CD4-positive, alpha-beta T cell treated with Interleukin-15 for 4 hours (primary cell): ENCODE measurements at places on chromosomes 2 and 18.

DNA sequence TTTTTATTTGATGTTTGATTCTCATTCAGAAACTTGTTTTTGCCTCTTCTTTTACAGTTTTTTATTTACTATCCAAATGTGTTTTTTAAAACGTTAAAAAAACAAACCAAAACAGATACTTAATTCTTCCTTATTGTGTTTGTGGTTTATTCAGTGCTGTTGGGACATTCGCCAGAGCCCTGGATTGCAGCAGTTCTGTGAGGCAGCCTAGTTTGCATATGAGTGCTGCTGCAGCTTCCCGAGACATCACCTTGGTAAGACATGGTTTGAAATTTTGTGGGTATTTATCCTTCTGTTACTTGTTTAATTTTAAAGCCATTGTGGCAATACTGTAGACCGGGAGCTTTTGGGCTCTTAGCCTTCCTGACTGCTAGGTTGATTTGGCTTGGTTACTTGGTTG is 91.2 kb downstream of the MTA3 start:
- no peak for DNase-seq

GRCh38 chr18:59691996-59692395 is 5.2 kb downstream of the CCBE1 start:
- DNase-seq = no peak

- no peak for DNase-seq
Measured at GRCh38 chr2:230796280-230796862, 68.4 kb upstream of the ITM2C start.

- no peak for DNase-seq
Measured at GRCh38 chr2:74375838-74376237, 4.3 kb downstream of the DCTN1 start.

- DNase-seq = no peak
Measured at GRCh38 chr2:50719837-50720696, 311.9 kb downstream of the NRXN1 start.

DNA sequence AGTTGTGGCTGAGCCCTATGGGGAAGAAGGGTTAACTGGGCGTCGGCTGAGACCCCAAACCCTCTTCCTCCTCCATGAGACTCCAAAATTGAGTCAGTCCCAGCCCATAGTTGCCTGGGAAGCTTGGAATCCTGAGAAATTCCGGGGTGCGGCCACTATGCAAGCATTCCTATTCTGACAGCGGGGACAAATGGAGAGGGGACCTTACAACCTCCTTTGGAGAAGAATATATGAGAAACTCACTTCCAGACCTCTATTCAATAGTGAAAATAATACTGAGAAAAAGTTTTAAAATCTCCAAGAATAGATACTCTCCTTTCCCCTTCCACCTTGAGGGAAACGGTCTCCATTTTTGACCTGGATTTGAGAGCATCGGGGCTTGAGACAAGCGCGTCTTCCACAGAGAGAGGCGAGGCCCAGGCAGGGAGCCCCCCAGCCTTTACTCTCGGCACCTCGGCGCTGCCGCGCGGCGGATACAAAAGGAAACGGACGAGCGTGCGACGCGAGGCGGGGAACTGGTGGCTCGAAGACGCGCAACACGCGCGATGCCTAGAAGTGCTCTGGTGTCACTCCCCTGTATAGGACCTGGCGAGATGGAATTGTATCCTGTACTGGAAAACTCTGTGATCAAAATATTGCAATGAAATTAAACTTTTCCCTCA is 11.1 kb downstream of the NR4A2 start:
- DNase-seq = peak; percentile 31

- no peak for DNase-seq
Measured at GRCh38 chr2:128458505-128458904, 139.8 kb upstream of the HS6ST1 start.

- no peak for DNase-seq
Measured at GRCh38 chr2:201523506-201523905, 72.0 kb downstream of the STRADB start.

DNA sequence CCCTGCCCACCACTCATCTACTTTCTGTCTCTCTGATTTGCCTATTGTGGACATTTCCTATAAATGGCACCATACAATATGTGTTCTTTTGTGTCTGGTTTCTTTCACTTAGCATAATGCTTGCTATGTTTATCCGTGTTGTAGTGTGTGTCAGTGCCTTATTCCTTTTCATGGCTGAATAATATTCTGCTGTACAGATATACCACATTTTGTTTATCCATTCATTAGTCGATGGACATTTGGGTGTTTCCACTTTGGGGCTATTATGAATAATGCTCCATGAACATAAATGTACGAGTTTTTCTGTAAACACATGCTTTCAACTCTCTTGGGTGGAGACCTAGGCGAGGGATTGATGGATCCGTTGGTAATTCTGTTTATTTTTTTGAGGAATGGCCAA is 15.6 kb downstream of the ARL4C start:
- no peak for DNase-seq

DNA sequence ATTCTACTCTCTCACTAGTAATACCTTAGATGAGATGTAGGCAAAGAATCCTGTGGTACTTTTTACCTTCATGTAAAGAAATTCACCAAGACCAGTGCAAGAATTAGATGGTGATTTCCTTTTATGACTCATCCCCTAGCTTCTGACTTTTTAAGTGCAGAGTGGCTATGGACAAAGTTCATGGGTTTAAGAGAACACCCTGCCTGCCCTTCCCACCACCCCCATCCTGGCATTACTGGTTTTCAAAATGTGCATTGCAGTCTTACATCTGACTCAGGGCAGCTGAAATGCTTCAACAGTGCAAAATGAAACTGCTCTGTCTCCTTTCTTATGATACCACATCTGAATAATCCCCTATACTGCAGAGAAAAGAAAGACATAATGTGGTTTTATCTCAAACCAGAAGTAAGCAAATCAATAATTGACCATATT is 22.6 kb downstream of the MAIP1 start:
- no peak for DNase-seq

- no peak for DNase-seq
Measured at GRCh38 chr2:71882949-71883472, 264.7 kb downstream of the CYP26B1 start.

DNA sequence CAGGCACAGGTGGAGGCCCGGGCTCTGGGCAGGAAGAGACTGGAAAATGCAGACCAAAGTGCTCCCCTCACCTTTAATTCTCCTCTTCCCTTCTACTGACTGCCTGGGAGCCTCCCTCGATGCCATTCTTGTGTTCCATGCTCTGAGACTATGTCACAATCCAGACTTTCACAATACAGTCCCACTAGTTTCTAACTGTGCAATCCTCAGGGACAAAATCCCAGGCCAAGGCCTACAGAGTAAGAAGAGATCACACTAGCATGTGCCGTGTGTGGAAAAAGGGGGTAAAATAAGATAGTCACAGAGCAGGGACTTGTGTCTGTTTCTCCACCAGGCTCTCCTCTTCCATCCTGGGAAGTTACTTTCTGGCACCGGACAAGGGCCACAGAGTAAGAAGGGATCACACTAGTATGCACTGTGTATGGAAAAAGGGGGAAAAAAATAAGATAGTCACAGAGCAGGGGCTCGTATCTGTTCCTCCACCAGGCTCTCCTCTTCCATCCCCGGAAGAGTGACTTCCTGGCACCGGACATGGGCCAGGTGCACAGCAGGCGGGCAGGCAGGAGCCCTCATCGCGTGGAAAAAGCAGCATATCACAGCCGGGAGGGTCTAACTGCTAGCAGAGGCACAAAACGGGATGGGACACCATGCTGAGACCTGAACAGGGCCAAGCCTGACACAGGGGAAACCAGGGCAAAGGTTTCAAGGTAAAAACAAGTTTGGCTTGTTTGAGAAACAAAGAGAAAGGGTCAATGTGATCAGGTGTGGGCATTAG is 9.6 kb downstream of the CYB5A start:
- DNase-seq = no peak

- DNase-seq = peak; percentile 62
Measured at GRCh38 chr2:203484266-203485112, 50.6 kb downstream of the RAPH1 start.

- DNase-seq = no peak
Measured at GRCh38 chr2:7661502-7661901, 744.3 kb downstream of the RNF144A start.
